Astrocyte (in vitro differentiated cells and primary cell): ENCODE measurements at places on chromosomes 6 and 20.

DNA sequence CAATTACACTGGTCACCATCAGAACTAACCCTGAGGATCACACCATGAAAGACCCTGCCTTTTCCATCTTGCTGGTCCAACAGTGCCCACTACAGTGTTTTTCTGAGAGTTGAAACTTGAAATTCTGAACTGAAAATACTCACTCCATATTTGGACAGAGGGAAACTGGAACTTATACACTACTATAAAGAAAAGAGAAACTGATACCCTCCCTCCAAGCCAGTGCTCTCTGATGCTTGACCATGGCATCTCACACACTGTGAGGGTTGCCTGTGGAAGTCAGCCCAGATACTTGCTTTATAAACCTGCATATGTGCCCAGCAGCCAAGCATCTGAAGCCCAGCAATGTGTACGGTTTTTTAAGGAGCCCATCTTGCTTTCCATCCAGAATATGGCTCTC is 108.7 kb downstream of the FOXA2 start:
- H3K36me3 ChIP-seq: no peaks in the 10 kb centered on the region
- no peaks in the 10 kb centered on the region for H3K27me3 ChIP-seq
- no peak overlapping the region for H3K4me3 ChIP-seq
- H3K4me1 ChIP-seq: no peaks in the 10 kb centered on the region
- no peak for DNase-seq

DNA sequence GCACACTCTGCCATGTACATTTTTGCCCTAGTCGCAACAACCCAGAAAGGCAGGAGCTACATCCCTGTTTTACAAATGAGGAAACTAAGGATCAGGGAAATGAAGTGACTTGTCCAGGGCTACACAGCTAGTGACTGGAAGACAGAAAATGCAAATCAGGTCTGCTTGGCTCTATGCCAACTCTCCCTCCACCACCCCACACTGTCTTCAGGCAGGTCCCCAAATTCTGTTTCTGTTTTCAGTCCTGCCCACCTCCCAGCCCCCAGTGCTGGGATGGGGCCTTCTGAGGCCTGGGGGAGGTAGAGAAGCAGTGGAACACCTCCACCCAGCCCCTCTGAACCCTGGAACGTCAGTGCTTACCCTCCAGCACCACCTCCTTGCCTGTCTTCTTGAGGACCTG is 5.1 kb downstream of the SNTA1 start:
- H3K36me3 ChIP-seq: no peaks in the 10 kb centered on the region
- H3K4me1 ChIP-seq: peaks cover 5% of the 10 kb centered on the region
- no peak overlapping the region for H3K4me3 ChIP-seq
- no peak for DNase-seq
- no peaks in the 10 kb centered on the region for H3K27me3 ChIP-seq

GRCh38 chr6:136890986-136891385 is 31.1 kb upstream of the SLC35D3 start:
- no peak overlapping the region for H3K27ac ChIP-seq
- peak; percentile 14 for DNase-seq
- H3K4me1 ChIP-seq: no peaks in the 10 kb centered on the region
- no peak overlapping the region for H3K4me3 ChIP-seq
- H3K36me3 ChIP-seq: no peaks in the 10 kb centered on the region

DNA sequence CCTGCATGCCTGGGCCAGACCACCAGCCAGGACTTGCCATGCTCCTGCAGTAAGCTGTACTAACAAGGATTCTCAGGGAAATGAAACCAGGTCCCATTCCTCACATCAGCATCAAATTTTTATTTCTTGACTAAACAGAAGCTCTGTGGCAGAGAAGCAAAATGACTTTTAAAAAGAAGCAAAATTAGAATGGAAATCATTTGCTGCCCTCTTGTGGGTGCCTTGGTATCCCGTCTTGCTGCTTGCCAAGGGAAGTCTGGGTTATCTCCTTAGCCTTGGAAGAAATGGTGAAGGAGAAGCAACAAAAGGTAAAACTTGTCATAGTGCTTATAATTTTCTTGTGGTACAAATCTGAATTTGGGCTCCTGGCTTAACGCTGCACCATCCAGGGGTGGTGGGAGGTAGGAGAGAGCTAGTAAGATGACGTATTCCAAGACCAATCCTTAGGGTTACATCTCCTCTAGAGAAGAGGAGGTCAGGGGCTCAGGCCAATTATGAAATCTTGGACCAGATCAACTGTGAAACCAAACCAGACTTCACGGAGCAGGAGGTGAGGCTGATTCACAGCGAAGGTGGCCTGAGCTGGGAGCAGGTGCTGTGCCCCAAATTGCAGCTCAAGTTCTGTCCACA is 107.5 kb downstream of the FAXC start:
- H3K27ac ChIP-seq: no peak overlapping the region
- H3K36me3 ChIP-seq: no peaks in the 10 kb centered on the region
- peak; percentile 24 for DNase-seq
- H3K27me3 ChIP-seq: peaks cover 3% of the 10 kb centered on the region

DNA sequence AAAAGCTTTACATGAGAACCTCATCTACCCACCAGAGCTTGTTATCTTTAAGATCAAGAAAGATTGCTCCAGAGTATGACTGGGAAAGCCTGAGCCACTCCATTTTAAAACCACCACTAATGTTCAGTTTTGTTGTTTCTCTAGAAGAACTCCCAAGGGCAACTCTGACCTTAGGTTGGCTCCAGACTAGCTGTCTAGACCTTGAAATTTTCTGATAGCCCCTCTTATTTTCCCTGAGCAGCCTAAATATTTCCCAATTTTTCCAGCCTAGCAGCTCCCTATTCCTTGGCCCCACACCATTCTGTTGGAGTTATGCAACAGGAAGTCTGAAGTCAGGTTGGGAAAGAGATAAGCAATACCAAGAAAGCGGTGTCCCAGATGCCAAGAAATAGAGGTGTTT is 84.6 kb upstream of the TCF21 start:
- no peak overlapping the region for H3K27ac ChIP-seq
- no peak overlapping the region for H3K4me3 ChIP-seq
- H3K36me3 ChIP-seq: no peaks in the 10 kb centered on the region
- H3K27me3 ChIP-seq: no peaks in the 10 kb centered on the region
- DNase-seq: peak; percentile 52

GRCh38 chr20:9514461-9515213 is at the start of gene LAMP5:
LAMP5 (plus strand) TSS chr20:9514590; CDS start chr20:9514853, 263 bp downstream.
- DNase-seq: peak; percentile 17
- peaks cover 3% of the 10 kb centered on the region for H3K4me1 ChIP-seq
- no peaks in the 10 kb centered on the region for H3K36me3 ChIP-seq
- H3K27me3 ChIP-seq: peaks cover 54% of the 10 kb centered on the region
